Body of pancreas (tissue), 4 donors: ENCODE measurements at places on chromosomes 16 and 17. TPM values are rescaled to one million over a fixed set of nuclear protein-coding genes. Genes with fewer than 3 reads are reported as not detected.
A peak's percentile ranks its signal among the peaks of the same experiment; 100 is the strongest.

DNA sequence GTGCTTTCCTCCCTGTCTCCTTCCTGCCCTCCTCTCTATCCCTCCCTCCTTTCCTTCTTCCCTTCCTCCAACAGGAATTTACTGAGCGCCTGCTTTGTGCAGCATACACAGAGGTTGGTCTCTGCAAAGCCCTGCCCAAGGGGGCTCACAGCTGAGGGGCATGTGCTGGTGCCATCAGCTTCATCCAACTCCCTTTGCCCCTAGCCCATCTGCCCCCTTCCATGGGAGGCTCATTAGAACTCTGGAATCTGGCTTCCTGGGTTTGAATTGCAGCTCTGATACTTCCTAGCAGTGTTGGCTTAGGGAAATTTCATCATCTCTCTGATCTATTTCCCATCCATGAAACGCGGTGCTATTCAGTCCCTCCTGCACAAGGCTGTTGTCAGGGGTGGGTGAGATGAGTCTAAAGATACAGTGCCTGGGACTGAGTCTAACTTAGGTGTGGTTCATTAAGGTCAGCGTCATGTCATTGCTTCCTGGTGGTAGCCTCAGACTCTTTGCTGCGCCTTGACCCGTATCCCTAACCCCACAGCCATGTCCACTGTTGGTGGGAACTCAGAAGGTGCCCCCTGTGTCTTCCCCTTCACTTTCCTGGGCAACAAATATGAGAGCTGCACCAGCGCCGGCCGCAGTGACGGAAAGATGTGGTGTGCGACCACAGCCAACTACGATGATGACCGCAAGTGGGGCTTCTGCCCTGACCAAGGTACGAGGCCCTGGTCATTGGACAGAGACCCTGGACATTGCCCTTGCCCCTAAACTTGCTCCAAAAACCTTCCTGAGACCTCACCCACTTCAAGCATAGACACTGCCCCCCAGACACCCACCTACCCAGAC lies 10.3 kb downstream of the MMP2 start:
- no peak for DNase-seq

- no peak for DNase-seq
These were observed 94.9 kb downstream of the C16orf95 start for GRCh38 chr16:87222335-87222734.

- no peak for DNase-seq
These were observed 2.0 kb downstream of the RNF40 start for GRCh38 chr16:30764086-30764485.

DNA sequence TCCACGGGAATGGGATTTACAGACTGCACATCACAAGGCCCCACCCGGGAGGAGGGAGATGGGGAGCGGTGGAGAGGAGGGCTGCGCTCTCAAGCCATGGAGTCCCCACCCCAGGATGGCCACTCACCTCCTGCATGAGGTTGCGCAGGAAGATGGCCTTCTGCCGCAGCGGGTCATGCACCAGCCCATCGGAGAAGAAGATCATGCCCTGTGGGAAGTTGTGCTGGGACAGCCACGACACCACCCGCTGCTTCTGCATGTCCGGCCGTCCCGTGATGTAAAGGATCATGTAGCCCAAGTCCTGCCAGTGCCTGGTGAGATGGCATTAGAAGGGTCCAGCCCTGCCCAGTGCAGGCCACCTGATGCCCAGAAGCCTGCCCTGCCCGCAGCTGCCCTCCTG lies 17.0 kb downstream of the PIMREG start:
- DNase-seq: no peak

- peak; percentile 62 for DNase-seq
These were observed 27.8 kb upstream of the MEIOC start for GRCh38 chr17:44628243-44629188.

GRCh38 chr16:81632392-81633146 lies 146.5 kb upstream of the PLCG2 start:
- peak; percentile 60 for DNase-seq

DNA sequence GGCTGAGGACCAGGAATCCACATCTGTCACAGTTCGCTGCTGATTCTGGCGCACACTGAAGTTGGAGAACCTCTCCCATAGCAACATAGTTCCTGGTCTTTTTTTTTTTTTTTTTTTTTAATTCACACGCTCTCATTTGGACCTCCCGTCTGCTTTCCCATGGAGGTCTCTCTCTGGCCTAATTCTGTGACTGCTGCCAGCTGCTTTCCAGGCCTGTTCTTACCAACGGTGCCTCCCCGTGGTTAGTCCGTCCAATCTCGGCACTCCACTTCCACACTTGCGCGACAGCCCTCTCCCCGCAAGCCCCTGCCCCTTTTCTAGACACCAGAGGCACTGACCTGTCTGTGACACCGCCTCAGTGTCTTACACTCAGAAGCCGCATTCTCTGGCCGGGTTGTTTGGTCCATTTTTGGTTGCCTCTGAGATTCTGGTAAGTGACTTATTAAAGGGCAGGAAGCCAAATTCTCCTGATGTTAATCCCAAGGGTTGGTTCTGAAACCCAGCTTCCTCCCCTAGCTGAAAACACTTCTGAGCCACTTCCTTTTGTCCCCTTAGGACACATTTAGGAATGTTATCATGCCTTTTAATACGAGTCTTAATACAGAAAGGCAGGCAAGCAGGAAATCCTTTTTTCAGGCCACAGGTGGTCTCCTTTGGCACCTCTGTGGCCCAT lies 1.1 kb upstream of the AKTIP start:
- peak; percentile 65 for DNase-seq

DNA sequence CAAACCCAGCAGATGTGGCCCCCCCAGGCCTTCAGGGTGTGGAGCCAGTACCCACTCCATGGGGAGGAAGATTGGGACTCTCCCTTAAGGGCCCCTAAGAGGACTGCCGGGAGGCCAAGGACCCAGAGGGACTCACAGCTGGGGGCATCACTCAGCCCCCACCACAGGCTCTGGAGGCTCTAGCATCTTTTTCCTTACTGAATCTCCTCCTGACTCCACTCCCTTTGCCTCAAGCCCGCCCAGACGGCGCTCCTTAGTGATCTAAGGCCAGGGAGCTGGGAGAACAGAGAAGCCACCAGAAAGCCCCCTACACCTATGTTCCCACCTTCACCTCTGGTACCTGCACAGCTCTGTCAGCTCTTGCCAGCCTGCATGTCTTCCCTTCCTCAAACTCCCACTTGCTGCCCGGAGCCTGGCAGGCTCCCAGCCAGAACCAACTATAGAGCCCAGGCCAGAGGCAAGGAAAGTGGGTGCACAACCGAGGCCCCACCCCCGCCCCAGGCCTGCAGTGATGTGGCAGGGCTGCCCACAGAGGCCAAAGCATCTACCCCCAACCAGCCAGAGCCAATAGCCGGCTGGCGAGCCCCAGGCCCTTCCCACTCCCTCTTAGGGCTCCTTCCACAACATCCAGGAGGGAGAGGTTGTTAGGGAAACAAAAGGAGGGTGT lies 22.3 kb upstream of the MPO start:
- no peak for DNase-seq

DNA sequence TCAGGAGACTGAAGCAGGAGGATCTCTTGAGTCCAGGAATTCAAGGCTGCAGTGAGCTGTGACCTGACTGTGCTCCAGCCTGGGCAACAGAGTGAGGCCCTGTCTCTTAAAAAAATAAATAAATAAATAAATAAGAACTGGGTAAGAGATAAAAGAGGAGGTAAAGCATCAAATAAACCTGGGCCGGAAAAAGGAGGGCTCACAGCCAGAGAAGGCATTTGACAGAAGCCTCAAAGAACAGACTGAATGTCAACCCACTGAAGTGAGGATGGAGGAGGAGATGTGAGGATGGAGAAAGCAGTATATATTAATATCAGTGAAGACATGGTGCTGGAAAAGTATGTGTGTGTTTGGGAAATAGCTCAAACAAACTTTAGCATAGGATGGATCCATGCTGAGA lies 6.1 kb downstream of the NOG start:
- DNase-seq: no peak

GRCh38 chr16:74623214-74623838 lies 16.4 kb upstream of the GLG1 start:
- DNase-seq: no peak

DNA sequence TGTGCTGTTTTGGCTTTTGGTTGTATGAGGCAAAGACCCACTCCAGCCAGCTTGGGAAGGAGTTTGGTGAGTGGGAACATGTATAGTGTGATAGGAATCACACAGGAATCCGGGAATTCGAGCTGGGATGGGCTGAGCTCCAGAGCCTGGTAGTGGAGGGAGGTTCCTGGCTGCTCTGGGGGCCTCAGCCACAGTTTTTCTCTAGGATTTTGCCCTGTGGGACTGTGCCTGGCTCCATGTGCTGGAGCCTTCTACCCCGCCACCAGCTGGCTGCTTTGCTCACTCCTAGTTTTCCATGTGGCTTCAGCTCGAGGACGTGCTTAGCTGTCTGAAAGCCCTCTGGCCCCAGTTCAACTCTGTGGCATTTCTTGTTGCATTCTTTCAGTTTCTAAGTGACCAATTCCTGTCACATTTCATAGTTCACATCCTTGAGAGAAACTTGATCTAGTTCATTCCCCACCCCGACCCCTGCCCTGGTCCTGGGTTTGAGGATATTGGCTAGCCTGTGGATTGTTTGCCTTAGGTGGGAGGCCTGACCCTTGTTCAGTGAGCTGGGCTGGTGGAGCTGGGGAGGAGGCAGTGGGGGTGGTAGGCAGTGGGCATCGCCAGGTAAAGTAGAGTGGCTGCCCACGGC lies 5.0 kb downstream of the SEC14L1 start:
- peak; percentile 84 for DNase-seq

GRCh38 chr16:8572919-8573724 lies 17.2 kb downstream of the TMEM114 start:
- no peak for DNase-seq

GRCh38 chr17:74130276-74130675 lies 73.2 kb upstream of the RPL38 start:
- DNase-seq: no peak

DNA sequence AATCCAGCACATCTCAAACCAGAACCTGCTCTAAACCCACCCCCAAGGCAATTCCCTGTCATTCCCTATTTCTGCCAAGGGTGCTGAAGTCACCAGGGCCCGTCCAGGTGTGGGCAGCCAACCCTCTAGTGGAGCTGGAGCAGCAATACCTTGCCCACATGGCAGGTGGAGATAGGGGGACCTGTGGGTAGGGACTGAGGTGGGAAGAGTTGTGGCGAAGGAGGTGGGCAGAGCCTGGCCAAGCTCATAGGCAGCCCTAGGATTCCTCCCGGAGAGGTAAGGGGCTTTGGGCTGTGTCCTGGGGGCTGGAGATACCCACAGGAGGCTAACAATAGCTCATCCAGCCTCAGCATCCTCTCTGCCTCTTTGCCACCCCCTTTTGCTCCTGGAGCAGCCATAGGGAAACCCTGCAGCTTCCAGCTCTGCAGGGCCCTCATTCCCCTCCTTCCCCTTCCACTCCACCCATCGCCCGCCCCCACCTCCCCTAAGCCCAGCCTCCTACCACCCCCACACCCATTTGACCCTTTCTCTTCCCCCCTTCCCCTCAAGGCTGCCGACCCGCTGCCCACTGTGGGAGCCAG lies 30.4 kb upstream of the CRHR1 start:
- DNase-seq: no peak

DNA sequence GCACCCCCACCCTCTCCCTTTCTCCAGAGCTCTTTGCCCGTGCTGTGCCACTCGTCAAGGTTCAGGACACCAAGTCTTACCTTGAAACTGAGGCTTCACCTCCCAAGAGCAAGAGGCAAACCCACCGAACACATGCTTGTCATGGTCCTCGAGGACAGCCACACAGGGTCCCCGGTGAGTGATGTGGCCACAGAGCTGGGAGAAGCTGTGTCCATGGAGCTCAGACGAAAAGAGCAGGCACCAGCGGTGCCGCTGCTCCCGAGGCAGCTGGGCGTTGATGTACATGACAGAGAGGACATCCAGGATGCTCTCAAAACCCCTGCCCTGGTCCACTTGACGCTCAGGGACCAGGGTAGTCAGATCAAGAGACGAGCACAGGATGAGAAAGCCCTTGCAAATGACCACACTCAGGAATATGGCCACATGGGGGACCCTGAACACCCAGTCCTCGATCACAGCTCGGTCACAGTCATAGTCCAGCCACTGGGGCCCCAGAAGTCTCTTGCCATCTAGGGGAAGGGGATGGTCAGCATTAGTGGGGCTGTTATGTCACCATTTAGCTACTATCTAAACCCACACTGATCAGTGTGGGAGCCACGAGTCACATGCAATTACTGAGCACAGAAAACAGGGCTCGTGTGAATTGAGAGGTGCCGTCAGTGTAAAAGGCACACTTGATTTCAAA lies 17.8 kb downstream of the MEAK7 start:
- no peak for DNase-seq

DNA sequence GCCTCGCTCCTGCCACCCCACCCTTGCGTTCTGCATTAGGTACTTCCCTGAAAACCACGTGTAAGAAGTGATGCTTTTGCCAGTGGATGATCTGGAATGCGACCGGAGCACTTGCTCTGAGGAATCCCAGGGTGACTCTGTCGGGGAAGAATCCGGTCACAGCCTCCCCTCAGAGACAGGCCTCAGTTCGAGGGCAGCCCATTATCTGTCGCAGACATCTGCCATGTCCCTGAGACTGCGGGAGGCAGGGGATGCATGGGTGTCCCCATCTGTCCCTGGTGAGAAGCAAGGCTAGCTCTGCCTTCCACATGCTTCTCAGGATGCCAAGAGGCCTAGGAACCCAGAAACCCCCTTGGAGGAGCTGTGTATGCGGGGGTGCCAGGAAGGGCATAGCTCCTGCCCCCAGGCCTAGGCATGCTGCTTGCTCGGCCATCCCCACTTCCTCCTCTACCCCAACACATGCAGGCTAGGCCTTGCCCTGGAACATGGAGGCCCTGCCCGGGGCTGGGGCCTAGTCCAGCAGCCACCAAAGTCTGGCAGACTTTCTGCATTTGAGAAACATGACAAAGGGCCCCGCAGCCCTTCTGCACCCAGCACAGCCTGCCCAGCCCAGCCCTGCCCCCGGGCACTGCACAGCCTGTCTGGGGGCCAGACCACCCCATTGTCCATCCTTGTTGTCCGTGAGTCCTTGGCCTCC lies 20.5 kb downstream of the MNT start:
- no peak for DNase-seq

Gene IRF8
- total RNA-seq: 6.2 TPM

Gene NDRG4
- 6.0 TPM for total RNA-seq

Gene MT4
- not detected for total RNA-seq

Gene CPHXL
- not detected for total RNA-seq

Gene KRT16
- total RNA-seq: 1.6 TPM

Gene RPGRIP1L
- total RNA-seq: 2.9 TPM

Gene MYH2
- not detected for total RNA-seq

Gene CHST5
- not detected for total RNA-seq
